H9 (cell line): ENCODE measurements at places on chromosomes 5 and 9. TPM values are rescaled to one million over a fixed set of nuclear protein-coding genes. Genes with fewer than 3 reads are reported as not detected.

Gene SLC2A6
- total RNA-seq, result 18.7 and 19.5 TPM in 2 replicates

Gene NMUR2
- total RNA-seq, result 0.11 TPM in 1 of 2 replicates, not detected in the other

Gene SPINK7
- not detected in 2 replicates for total RNA-seq

Gene CMYA5
- total RNA-seq, result 1.1 and 1.8 TPM in 2 replicates

Gene ABCA1
- total RNA-seq, result 16.2 and 16.6 TPM in 2 replicates

- DNase-seq, result no peak
Measured at GRCh38 chr9:17624571-17624970, 45.7 kb downstream of the SH3GL2 start.

- no peak for DNase-seq
Measured at GRCh38 chr9:16925426-16925825, 55.0 kb upstream of the BNC2 start.

- no peak for DNase-seq
Measured at GRCh38 chr5:122366501-122366900, 54.5 kb downstream of the SNCAIP start.

DNA sequence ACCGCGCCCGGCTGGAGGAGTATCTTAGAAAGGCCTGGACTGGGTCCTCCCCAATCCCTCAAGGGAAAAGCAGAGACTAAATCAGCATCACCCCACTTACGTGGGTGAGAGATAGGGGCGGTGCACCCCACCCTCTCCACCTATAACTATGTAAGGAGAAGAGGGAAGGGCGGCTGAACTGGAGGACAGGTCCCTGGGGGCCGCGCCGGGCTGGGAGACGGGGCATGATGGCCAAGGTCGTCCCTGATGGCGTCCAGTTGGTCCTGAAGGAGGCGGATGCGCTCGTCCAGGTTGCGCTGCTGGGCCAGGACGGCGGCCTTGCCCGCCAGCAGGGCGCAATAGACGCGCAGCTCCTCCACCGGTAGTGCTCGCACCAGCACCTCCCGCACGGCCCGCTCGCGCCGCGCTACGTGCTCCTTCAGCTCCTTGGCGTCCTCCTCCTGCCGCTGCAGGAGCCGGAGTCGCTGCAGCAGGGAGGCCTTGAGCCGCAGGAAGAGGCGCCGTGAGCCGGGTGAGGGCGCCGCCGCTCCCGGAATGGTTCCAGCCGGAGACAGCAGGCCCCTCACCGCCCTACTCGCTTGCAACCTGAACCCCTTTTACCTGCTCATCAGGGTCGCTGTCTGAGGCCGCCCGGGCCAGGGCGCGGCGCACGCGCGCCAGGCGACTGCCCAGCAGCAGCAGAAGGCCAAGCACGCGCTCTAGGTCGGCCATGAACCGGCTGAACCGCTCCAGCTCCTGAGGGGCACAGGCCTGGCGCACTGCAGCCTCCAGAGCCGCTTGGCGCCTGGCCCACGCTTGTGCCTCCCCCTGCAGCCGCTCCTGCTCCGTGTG lies 7.6 kb downstream of the SHROOM1 start:
- peak; percentile 92 for DNase-seq

- DNase-seq, result no peak
Measured at GRCh38 chr9:91885746-91886413, 64.1 kb downstream of the ROR2 start.

DNA sequence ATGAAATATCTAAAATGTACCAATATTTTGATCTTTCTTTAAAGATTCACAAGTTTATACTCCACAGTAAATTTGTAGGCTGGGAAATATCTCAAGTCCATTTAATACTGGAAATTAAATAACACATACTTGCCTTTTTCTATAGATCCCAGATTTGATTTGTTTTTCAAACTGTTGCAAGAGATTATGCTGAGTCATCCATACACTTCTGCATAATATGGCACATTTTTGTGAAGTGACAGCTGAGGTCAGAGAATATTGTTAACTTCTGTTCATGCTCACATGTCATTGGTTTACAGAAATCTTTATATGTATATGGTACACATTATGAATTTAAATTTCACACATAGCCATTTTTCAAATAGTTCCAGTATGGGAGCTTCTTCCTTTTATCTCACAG lies 1066.3 kb upstream of the NUDT12 start:
- DNase-seq, result no peak

DNA sequence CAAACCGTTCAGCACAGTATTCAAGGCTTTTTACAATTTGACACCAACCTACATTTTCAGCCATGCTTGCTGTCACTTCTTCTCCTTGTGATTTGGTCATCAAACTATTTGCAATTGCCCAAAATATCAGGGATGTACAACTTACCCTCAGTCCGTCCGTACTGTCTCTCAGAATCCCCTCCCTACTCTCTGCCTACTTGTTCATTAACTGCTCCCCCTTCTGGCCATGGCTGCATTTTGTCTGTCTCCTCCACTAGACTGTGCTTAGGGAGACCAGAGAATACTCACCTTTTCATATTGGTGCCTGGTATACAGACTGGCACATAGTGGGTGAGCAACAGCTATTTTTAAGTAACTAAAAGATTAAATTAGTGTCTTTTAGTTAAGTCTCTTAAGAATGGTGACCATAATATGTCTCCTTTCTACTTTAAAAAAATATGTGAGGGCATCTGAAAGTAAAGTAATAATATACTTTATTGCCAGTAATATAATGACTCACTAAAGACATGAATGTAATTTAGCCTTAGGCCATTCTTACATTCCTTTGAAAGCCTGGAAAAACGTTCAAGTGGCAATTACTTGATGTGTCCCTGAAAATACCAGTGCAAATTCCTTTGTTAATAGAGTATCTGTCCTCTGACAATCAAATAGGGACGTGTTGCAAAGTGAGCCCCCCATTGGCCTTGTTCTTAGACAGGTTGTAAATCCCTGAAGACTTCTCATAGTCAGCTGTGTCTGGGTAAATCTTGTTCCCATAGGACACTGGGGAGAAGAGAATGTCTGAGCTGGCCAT lies 27.8 kb downstream of the PRLR start:
- DNase-seq, result peak; percentile 71

DNA sequence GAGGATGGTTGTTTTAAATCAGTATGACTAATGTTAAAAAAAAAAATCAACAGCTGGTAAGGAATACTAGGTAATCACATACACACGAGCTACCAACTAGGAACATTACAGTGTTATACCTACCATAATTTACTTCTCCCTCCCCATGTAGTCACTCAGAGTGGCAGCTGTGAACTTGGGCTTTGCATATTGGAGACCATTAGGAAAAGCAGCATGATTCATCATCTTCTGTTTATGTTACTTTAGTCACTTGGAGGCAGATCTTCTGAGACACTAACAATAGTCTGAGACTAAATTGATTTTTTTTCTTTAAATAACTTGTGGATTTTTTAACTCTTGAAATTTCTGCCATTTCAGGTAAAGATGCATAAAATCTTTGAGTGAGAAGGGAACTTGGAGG lies 141.5 kb upstream of the NR4A3 start:
- no peak for DNase-seq

- no peak for DNase-seq
Measured at GRCh38 chr5:116469631-116470030, 105.0 kb downstream of the SEMA6A start.

DNA sequence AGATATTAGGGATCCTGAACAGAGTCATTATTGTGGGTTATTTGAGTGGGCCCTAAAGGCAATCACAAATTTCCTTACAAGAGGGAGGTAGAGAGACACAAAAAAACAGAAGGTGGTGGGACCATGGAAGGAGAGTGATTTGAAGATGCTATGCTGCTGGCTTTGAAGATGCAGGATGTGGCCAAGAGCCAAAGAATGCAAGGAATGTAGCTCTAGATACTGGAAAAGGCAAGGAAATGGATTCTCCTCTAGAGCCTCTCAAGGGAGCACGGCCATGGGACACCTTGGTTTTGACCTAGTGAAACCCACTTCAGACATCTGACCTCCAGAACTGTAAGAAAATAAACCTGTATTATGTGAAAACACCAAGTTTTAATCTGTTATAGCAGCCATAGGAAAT lies 53.8 kb downstream of the TTC39B start:
- DNase-seq, result no peak

- no peak for DNase-seq
Measured at GRCh38 chr9:17938035-17938655, 359.3 kb downstream of the SH3GL2 start.

- DNase-seq, result no peak
Measured at GRCh38 chr5:73719632-73720031, 93.6 kb downstream of the ARHGEF28 start.

DNA sequence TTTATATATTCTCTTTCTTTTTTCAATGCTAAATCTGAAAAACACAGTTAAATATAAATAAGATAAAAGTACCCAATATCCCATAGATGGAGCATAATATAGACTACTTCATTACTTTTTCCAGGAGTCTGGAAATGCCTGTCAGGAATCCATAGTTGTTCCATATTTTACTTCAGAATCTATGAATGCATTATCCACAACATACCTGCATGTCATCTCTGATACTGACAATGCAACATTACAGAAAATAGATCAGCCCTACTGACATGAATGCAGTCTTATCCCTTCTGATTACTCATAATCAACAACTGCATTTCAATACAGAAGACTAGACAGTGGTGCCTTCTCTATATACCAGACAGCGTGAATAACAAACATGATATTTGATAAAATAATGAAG lies 517.6 kb downstream of the PTPRD start:
- DNase-seq, result no peak

GRCh38 chr5:39702928-39703327 lies 278.1 kb upstream of the DAB2 start:
- no peak for DNase-seq

DNA sequence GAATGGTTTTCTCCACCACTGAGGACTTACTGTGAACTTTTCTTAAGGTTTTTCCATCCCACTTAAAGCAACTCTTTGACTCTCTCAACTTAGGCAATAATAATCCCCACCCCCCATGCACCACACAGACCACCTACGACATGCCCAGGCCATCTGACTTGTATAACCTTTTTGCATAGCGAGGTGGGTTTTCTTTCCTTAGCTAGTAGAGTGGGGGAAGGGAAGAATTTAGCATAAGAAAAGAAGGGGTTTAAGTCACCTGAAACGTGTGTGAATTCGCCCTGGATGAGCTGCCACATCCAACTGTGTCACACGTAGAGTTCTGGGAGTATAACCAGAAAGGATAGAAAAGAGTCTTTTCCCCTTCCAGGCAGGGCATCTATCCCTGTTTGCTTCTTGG lies 262.7 kb downstream of the YTHDC2 start:
- peak; percentile 34 for DNase-seq

GRCh38 chr9:114434878-114435311 lies 47.1 kb upstream of the AKNA start:
- peak; percentile 63 for DNase-seq

DNA sequence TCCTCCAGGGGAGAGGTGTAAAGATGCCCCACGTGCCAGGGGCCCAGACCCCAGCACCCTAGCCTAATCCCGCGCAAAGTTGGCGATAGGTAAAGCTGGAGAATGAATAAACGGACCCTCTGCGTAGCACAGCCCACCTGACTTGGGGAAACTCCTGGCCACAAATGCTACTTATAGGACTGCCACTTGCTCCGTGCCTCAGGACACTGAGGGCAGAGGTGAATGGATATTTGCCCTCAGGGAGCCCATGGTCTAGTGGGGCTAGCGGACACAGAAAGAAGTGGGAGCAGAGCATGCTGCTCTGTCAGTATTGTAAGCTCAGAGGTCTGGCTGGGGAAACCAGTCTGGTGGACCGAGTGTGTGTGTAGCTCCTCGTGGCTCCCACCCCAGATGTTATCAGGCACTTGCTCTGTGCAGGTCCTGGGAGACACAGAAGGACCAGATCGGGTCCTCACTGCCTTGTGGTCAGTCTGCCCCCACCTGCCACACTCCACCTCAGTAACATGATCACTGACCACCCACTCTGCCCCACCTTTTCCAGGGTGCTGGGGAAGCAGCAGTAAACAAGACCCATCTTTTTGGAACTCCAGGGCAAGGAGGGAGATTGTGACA lies 841 bp downstream of the GRK6 start:
- no peak for DNase-seq

GRCh38 chr5:92147266-92147665 lies 764.1 kb upstream of the ARRDC3 start:
- DNase-seq, result no peak

GRCh38 chr9:123394291-123395235 lies 38.6 kb downstream of the CRB2 start:
- DNase-seq, result no peak

DNA sequence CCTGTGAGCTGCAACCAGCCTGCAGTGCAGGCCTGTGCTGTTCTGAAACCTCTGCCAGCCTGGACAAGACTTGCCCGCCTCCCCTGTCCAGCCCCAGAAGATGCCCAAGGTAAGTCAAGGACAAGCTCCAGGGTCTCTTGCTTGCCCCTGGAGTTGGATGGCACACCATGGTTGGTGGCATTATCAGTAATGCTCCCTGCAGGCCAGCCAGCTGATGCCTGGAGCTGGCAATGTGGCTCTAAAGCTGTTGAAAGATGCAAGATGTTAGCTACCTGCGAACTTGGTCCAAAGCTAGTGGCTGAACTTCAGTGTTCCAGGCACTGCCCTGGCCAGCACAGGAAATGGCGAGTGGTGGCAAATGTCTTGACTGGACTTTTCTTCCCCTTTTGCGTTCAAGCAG lies 14.0 kb upstream of the LTC4S start:
- no peak for DNase-seq

- DNase-seq, result no peak
Measured at GRCh38 chr9:28927691-28928090, 1354.4 kb upstream of the C9orf72 start.

DNA sequence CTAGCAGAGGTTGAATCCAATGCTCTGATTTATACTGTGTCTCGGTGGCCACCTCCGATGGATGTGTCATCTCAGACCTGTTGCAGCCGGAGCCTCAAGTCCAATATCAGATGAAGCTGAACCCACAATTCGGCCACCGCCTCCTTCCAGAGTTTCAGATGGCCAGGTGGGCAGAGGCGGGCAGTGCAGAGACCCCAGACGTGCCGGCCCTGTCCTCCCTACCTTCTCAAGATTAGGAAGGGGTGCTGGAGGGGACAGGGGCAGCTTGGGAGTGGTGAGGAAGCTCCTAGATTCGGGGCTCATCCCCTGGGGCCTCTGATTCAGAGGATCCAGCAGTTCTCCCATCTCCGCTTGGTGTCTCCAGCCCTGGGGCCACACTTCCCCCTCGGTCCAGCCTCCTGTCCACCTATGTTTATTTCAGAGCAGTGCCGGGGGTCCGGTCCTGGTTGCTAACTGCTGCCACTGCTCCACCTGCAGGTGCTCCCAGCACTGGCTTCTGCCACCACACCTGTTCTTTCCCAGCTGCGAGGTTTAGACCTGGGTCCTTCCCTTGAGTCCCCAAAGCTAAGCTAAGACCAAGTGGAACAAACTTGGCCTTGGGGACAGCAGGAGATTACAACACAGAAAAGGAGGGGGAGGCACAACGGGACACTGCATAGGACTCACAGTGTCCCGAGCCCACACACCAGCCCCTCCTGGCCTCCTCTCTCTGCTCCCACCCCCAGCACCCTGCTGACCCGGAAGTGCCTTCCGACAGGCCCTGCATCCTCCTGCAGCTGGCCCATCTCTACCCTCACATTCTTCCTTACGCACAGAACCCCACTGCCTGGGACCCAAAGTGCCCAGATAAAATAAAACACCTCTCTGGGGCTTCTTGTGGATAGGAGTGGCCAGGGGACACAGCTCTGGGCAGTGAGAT lies 81.6 kb downstream of the NTNG2 start:
- peak; percentile 48 for DNase-seq
